Activated CD8-positive, alpha-beta memory T cell treated with anti-CD3 and anti-CD28 coated beads for 1 hour (primary cell): ENCODE measurements at places on chromosomes 5 and 9.

- DNase-seq: no peak
Measured at GRCh38 chr9:104429031-104429546, 75.0 kb upstream of the OR13F1 start.

DNA sequence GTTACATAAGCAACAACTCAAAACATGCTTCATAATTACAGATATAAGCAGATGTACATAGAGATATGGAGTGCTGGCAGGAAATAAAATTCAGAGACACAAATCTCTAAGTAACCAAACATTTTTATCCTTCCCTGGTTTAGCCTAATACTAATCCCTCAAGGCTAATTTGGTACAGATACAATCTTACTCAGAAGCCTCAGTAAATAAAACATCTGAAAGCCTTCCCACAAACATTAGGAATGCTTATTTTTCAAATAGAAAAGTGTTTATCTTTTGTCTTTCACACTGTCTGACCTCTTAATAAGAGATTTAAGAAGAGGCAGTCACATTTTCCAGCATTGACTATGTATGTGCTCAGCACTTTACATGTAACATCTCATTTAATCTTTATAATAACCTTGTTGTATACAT, 399.4 kb downstream of the ARRDC3 start:
- DNase-seq: no peak

DNA sequence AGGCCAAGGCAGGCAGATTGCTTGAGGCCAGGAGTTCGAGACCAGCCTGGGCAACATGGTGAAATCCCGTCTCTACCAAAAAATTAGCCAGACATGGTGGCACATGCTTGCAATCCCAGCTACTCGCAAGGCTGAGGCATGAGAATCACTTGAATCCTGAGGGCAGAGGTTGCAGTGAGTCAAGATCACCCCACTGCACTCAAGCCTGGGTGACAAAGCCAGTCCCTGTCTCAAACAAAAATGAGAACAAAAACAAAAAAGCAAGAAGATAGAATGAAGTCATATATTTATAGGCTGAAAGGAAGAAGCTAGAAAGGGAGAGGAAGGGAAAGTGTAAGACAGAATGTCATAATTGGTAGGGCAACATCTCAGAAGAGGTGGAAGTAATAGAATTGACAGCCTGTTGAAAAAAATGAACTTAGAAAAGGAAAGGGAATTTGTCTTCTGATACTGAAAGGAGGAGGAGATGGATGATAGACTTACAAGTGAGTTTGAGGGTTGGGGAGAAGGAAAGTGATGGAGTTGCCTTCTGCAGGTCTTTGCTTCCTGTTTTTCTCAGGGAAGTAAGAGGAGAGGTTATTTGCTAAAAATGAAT, 32.2 kb downstream of the CARD6 start:
- DNase-seq: no peak

DNA sequence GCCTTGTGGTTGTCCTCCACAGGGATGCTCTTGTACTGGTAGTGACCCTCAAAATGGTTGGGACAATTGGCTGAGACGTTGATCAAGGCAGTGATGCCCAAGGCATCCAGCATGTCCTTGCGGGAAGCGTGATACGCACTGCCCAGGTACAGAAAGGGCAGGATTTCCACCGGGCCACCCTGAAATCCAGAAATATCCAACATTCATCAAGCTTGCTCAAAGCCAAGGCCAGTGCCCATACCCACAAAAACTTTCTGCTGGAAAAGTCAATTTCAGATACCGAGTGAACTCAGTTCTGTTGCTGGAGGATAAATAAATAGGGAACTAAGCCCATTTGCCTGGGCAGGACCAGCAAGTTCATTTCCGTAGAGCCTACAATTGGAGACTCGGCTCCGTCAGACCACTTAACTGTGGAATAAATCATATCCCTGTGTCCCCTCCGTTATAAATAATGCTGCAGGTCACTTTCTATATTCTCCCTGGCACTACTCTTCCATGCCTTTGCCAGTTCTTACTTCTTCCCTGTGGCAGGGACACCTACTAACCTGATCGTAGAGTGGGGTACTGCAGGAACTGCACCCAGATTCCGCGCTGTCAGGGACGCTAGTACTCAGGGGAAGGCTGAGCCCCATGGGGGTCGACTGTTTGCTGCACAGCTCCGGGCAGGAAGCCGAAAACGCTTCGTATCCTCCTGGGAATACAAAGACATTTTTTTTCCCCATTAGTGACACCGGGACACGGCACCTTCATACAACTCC, 1.2 kb downstream of the DUSP1 start:
- no peak for DNase-seq

DNA sequence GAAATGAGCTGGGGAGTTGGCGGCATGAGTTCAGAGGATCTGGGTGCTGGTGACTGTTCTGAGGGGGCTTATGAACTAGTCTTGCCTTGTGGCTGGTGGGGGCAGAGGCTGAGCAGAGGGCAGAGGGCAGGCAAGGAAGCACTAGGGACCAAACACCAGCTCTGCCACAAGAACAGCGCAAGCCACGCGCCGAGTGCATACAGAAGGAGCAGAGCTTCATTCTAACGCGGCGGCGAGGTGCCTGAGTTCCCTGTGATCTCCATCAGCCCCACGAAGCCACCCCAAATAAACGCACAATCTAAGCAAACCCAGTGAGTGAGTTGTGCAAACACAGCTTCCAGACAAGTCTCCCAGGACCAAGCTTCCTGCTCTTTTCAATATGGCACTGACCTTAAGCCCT, 110.6 kb upstream of the ALDH1B1 start:
- DNase-seq: no peak

DNA sequence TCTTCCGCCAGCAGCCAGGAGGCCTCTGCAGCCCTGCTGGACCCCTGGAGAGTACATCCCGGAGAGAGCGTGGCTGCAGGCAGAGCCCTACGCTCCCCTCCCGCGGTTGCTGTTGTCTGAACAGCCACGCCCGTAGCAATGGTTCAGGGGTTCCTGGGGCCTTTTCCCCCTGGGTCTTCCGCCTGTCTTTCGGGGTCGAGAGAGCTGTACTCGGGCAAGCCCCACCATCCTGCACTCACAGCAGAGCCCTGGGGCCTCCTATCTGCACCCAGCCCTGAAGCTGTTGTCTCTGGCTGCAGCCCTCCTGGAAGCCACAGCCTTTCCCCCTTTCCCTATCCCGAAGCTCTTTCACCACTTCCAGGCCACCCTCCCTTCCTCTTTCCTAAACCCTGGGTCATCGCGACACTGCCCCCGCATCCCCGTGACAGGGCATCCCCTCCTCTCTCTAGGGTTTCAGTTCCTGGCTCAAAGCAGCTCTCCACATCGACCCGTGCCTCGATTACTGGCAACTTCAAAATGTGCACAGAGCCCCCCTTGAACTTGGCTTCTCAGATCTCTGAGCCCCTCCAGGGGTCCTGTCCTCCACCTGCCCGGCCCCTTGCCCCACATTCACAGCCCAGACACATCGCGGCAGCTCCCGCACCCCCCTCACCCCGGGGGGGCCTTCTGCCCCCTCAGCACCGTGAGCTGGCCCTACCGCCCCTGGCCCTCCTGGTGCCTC, 43.9 kb upstream of the CEP72 start:
- DNase-seq: no peak

GRCh38 chr9:4020038-4020754, 279.7 kb downstream of the GLIS3 start:
- no peak for DNase-seq

- no peak for DNase-seq
Measured at GRCh38 chr9:27162045-27162444, 53.0 kb downstream of the TEK start.

- no peak for DNase-seq
Measured at GRCh38 chr5:149639737-149640136, 58.4 kb downstream of the ARHGEF37 start.

DNA sequence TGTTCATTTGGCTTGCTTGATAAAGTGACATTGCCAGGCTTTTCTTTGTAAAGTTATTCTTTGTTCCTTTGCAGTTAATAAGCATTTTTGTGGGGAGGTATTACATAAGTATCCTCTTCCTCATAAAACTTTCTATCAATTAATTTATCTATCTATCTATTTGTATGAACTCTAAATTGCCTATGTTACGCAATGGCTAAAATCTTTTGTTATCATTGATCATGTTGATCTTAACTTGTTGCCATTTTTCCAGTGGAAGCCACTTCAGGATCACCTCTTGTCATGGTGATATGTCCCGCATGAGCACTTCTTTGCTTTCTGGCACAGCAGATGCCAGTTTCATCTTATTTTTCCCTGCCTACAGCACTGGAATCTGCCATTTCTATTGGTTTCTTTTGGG, 436.7 kb upstream of the KIF2A start:
- DNase-seq: no peak

DNA sequence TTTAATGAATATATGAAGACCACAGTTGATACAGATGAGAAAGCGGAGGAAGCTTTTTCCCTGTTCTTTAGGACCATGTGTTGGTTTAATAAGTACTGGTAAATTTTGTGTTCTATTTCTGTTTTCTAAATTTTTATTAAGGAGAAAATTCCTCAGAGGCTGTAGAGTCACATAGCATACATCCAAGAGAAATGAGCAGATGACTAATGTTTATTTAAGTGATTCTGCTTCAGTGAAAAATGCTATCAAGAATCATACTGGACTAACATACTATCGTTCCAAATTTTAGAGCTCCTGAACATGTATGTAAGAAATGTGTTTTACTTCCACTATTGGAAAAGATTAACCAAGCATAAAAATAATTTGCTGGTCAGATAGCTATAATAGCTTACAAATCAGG, 115.0 kb downstream of the KIAA1958 start:
- DNase-seq: no peak

DNA sequence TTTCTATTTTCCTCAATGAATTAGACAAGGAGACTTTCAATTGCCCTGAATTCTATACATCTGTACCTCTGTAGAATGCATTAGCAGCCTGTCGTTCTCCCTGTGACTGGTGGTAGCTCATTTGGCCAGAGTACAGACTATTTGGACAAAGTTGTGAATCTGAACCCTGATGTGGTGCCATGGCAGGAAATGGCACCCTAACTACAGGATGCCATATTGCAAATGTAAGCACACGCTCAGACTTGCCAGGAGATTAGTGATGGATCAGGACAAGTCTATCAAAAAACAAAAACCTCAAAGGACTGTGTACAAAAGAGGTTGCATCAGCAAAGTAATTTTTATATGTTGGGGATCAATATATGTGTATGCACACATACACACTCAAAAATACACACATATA, 58.3 kb downstream of the SVEP1 start:
- no peak for DNase-seq

DNA sequence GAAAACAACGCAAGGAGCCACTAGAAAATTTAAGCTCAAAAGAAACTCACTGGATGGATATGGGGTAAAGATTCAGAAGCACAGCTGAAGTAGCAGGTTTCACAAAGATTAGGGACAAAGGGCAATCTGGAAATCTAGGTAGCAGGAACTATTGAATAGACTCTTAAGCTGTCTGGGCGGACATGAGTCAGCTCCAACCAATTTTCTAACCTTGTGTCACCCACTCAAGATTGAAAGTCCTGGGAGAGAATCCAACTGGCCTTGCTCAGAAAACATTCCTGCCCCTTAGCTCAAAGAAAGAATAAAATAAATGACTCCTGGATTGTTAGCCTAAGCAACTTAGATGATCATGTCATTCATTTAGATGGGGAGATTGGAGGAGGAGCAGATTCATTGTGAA, 69.2 kb downstream of the STK32A start:
- no peak for DNase-seq

DNA sequence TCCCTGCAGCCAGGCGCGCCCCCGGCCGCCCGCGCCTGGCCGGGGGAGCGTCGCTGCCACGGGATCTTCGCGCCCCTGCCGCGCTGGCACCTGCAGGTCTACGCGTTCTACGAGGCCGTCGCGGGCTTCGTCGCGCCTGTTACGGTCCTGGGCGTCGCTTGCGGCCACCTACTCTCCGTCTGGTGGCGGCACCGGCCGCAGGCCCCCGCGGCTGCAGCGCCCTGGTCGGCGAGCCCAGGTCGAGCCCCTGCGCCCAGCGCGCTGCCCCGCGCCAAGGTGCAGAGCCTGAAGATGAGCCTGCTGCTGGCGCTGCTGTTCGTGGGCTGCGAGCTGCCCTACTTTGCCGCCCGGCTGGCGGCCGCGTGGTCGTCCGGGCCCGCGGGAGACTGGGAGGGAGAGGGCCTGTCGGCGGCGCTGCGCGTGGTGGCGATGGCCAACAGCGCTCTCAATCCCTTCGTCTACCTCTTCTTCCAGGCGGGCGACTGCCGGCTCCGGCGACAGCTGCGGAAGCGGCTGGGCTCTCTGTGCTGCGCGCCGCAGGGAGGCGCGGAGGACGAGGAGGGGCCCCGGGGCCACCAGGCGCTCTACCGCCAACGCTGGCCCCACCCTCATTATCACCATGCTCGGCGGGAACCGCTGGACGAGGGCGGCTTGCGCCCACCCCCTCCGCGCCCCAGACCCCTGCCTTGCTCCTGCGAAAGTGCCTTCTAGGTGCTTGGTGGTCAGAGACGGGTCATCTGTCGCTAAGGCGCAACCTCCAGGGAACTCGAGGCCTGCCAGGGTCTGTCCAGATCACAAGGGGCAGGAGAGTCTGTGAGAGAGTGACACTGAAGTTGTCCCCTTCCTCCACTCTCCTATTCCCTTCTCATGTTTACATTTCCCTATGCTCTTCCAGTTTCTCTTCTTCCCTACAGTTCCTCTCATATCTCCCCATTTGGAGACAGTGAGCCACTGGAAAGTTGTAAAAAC, 1.3 kb downstream of the GPR150 start:
- DNase-seq: no peak

DNA sequence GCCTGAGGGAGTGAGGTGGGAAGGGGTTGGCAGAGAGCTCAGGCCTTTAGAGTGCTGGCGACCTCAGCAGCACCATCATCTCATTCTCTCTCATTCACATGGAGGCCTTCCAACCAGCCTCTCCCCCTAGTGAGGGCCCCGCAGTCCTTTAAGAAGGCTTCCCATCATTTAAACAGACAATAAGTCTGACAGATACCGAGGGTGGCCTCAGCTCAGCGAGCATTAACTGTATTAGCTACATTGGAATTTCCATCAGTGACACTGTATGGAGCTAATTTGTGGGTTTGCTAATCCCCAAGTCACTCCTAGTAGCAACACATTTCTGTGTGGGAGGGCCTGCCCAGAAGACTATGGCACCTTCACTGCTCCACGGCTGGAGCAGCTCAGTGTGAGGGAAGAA, 75.8 kb downstream of the INSYN2B start:
- no peak for DNase-seq

- DNase-seq: no peak
Measured at GRCh38 chr9:89730715-89731114, 125.9 kb downstream of the GADD45G start.

GRCh38 chr9:71329873-71330272, 208.5 kb upstream of the TRPM3 start:
- DNase-seq: no peak

- no peak for DNase-seq
Measured at GRCh38 chr5:6338135-6338534, 40.2 kb downstream of the MED10 start.

GRCh38 chr9:126399251-126399650, 72.6 kb downstream of the MVB12B start:
- DNase-seq: no peak

- DNase-seq: no peak
Measured at GRCh38 chr5:133327946-133328401, 276.2 kb downstream of the HSPA4 start.

- no peak for DNase-seq
Measured at GRCh38 chr5:141657937-141658545, 6.8 kb upstream of the FCHSD1 start.
